ENCODE measurements at places on chromosomes 11 and 22. TPM values are rescaled to one million over a fixed set of nuclear protein-coding genes. Genes with fewer than 3 reads are reported as not detected.

DNA sequence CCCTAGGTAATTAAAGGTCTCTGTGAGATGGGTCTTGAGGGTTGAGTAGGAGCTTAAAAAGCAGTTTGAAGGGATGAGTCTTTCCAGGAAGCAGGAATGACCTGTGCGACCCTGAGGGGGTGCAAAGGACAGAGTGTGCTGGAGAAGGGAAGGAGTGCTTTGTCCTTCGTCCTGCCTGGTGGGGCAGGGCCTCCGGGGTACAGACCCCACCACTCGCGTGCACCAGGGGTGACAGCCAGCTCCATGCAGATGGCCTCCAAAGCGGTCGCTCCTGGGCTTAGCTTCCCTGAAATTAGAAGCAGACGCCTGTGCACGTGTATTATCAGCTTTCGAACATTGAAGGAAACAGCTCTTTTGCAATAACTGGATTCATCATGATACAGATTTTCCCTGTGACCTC, 959.8 kb downstream of the BRD1 start:
- no peak for DNase-seq

GRCh38 chr11:20026629-20027555, 133.4 kb downstream of the DBX1 start:
- DNase-seq = peak; percentile 82

DNA sequence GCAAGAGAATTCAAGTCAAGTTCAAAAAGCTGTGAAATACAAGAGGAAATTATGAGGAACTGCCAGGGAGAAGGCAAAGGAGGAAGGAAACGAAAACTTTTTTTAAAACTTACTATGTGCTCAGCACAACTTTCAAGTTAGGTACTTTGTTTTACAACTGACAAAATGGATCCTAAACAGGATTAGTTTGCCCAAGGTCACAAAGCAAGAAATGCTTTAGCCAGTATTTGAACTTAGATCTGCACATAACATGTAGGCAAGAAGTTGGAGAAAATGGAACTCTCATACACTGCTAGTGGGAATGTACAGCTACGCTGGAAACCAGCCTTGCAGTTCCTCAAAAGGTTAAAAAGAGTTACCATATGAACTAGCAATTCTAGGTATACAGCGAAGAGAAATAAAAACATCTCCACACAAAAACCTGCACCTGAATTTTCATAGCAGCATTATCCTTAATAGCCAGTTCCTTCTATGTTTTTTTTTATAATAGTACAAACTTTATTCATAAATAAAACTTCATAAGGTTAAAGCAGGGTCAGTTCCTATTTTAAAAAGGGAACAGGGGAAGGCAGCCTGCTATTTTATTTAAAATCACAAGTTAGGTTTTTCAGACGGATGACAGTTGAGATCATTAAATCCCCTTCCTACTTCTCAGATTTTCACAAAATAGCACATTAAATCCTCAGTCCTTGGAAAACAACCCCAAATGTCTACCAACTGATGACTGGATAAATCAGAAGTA, 19.2 kb downstream of the DDX6 start:
- DNase-seq = no peak

DNA sequence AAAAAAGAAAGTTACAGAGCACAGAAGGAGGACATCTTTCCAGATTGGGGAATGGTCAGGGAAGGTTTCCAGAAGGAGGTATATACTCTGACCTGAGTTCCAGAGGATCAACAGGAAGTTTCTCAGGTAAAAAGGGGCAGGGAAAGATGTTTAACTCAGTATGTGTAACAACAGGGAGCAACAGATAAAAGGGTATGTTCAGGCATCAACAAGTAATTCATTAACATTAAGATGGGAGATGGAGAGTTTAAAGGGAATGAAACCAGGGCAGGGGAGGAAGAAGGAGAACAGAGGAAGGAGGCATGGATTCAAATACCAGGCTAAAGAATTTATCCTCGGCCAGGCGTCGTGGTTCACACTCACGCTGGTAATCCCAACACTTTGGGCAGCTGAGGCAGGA, 2.5 kb upstream of the DENND5A start:
- no peak for DNase-seq

KCNQ1 gene
- 11.5 TPM for polyA plus RNA-seq

- DNase-seq = no peak
These were observed 38.5 kb upstream of the NFRKB start for GRCh38 chr11:129933891-129934290.

MIOX gene
- 4.2 TPM for polyA plus RNA-seq

CCDC179 gene
- not detected for polyA plus RNA-seq

DNA sequence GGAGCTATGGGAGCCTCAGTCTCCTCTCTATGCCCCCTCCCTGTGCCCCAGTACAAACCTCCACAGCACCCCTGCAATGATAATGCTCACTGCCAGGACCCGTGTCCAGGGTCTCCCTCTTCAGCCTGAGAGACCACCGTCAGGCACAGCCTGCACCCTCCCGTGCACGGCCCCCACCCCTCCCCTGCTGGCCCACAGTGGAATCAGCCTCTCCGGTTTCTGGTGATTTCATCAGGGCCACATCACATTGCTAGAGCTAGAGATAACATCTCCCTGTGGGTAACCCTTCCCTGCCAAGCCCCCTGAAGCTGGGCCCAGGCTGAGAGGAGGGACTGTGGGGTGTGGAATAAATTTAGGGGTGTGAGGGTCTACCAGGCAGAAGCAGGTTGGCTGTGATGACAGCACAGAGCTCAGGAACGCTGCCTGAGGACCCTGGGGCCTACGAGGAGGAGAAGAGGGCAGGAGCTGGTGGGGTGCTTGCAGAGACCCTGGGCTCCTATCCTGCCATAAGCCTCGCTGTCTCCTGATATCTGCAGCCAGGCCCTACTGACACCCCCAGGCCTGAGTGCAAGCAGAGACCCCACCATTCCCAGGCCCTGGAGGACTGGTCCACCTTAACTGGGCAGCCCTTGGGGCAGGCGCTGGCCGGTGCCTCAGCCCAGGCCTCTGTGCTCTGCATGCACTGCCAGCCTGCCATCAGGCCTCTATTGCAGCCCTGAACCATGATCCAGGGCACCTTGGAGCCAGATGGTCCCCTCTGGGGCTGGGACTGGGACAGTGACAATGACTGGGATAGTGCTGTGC, at the start of gene KLHDC7B:
Gene KLHDC7B, plus strand, starts transcription at position 378 of the 804 bp plus-strand sequence. Its CDS starts 345 bp downstream, at position 723.
- no peak for DNase-seq

DNA sequence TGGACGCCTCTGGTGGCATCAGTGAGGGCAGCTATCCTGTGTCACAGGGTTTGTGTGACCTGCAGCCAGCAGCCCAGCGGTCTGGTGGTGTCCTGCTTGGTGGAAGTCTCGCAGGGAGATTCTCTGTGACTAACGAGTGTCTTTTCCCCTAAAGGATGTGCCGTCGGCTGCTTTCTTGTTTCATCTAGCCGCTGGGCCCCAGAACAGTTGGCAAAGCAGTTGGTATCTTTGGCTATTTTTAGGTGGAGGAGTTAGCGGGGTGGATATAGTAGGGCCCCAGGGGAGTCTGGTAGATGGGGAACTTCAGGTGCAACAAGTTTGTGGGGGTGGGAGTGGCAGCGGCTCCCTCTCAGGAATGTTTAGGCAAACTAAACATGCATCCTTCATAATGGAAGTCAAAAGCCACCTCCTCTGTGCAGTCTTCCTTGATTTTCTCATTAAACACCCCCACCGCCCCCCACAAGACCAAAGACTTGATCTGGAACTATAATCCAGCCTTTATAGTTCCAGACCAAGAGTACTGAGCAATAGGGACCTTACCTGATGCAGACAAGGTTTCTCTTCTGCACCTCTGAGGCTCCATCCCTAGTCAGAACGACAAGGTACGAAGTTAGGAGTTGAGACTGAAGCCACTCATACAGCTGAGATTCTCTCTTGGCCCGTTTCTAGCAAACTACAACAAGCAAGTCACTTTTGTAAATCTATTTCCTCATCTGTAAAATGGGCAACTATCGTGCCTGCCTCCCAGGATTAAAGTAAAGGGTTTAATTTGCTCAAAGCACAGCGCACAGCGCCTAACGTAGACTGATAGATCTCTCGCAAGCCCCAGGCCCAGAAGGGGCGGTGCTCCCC, 1.1 kb upstream of the PELI3 start:
- no peak for DNase-seq

- no peak for DNase-seq
These were observed 319.5 kb upstream of the FAT3 start for GRCh38 chr11:91904792-91905785.

EIF1AD gene
- polyA plus RNA-seq = 27.9 TPM

OR52K2 gene
- polyA plus RNA-seq = not detected

DNA sequence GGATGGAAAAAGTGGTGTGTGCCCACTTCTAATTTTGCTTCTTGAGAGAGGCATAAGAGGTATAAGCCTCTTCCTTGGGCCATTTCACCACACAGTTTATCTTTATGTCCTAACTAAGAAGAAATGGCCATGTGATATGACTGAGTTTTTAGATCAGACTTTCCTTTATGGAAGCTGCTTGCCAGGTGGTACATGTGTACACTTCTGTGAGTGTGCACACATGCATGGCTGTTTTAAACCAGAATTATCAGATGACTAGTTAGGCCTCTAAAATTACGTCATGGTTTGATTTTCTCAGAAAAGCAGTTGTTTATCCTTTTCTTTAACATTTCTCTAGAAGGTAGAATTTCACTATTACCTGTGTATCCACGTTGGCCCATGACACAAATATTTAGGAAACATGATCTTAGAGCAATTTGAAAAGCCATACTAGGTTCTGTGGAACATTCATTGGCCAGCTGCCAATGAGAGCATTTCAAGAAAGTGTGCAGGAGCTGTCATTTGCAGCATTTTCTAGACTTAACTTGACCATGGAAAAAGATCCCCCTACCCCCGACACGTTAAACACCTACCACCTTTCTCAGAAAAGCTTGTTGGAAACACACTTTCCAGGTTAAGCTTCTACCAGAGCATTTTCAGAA, 109.2 kb upstream of the GAL start:
- DNase-seq = no peak

ZP1 gene
- 0.11 TPM for polyA plus RNA-seq

DNA sequence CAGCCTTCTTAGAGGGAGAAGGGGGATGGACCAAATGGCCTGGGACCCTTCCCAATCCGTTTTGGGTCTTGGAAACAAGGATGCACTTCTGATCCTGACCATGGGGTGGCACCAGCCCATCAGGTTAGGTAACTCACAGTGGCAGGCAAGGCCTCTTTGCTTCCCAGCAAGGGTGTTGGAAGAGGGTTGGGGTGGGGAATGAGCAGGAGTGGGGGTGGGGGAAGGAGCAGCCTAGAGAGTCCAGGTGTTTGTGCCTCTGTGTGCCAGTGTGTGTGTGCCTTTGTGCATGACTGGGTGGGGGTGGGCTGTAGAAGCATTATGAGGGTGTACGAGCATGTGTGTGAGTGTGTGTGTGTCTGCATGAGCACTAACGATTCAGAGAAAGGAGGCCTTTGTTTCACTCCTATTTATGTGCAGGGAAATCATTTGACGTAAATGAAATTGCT, 213.1 kb downstream of the INSC start:
- peak; percentile 67 for DNase-seq

OR10G7 gene
- not detected for polyA plus RNA-seq

DNA sequence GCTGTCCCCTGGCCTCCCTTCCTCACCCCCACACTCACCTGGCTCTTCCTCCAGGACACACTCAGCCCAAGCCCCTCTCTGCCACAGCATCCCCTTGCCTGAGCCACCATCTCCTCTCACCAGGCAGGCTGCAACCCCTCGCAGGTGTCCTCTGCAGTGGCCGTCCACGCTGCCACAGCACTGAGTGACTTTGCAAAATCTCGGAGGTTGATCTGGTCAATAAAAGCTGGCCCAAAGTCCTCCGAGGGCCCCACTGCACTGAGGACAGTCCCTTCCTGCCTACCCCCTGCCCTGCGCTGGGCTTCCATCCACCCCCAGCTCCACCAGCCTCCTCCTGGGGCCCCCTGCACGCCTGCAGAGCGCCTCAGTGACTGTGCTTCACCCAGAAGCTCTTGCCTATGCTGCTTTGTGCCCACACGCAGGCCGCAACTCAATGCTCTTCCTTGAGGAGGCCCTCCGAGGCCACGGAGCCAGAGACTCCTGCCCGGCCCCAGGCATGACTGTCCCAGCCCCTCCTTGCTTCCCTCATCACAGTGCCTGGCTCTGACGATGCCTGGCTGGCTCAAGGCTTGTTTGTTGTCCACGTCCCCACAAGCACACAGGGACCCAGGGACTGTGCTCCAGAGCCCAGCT, 30.8 kb upstream of the SLC22A12 start:
- no peak for DNase-seq

DNA sequence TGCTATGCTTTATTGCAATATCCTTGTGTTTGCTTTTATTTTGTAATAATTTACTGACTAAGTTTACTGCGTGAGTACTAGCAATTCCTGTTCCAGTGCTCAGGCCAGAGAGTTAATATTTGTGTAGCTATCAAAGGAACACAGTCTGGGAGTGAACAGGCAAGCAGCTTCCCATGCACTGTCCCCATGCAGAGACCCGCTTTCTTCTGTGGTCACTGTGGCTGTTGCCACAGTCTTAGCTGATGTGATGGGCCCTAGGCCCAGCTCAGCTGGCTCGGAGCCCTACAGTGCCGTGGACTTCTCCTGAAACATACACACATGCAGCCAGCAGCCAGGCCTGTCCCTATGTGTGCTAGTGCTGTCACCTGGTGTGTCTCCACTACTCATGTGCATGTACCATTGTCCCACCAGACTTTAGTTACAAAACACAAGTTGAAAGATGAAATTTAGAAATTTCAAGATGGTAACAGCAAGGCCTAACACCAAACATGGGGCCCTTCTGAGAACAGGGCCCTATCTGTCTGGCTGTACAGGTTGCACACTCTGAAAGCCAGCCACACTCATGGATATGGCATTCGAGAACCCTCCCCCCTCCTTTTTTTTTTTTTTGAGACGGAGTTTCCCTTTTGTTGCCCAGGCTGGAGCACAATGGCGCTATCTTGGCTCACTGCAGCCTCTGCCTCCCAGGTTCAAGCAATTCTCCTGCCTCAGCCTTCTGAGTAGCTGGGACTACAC, 12.3 kb upstream of the SCUBE2 start:
- no peak for DNase-seq

DNA sequence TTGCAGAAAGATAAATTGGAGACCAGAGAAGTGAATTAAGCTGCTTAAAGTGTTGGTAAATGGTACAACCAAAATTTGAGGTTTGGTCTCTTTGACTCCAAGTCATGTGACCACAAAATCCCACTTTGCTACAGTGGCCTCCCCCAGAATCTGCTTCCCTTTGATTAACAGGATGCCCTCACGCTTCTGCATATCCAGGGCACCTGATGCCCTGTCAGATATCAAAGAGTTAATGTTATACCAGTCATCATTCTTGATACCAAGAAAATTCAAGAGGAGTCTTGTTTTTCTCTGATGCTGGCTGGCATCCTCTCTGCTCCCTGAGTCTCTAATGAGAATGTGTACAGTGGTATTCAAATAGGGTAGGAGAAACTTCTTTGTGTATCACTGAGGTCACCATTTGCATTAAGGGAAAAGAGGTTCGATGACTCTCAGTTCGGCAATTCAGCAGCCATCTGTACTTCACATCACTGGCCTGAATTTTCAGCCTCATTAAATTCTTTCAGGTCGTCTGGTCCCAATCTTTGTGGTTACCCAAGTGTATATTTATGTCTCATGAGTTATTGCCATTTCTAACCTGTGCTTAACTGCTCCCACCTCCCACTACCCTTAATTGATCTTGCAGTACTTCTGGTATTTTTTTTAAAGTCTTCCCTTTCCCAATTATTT, 73.9 kb downstream of the BDNF start:
- DNase-seq = no peak

ME3 gene
- 24.7 TPM for polyA plus RNA-seq

All from renal pelvis (tissue), 12 donors.